ENCODE measurements at places on chromosomes 3 and 15. TPM values are rescaled to one million over a fixed set of nuclear protein-coding genes. Genes with fewer than 3 reads are reported as not detected.

Gene CCDC191
- total RNA-seq: 0.78 TPM

- DNase-seq: no peak
Observed at GRCh38 chr3:186352369-186352768, 9.7 kb downstream of the DGKG start.

DNA sequence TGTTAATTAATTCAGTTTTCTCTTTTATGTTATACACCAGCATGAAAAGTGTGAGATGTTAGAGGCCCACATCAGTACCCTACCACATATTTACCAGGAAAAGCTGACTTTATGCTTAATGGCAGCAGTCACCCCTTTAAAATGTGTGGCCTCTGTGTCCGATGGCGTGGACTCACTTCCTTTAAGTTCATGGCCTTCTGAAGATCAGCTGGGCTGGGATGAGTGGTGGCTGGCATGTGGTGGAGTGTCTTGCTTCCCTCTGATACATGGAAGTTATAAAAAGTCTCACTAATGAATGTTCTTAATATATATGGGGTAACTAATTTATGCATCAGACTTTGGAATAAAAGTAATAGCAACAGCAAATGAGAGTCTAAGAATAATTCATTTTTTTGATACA, 32.1 kb downstream of the PPARG start:
- no peak for DNase-seq

DNA sequence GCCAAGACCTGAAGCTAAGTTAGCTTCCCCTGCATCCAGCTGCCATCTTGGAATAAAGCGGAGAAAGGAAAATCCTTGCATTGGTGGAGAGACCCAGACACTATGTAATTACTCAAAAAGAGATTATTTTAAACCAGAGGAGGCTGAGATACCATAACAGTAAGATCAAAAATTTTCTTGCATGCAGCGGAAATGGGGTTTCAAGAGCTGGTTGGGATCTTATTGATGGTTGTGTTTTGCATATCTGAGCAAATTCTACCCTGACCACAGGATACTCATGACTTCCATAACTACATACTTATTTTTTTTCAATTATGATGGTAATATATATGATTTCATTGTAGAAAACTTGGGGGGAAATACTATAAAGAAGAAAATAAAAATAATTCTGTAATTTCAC, 17.5 kb downstream of the TMEM158 start:
- no peak for DNase-seq

Gene SI
- total RNA-seq: not detected

Gene DLG1
- 48.6 TPM for total RNA-seq

GRCh38 chr15:25803036-25803435, 60.1 kb downstream of the ATP10A start:
- no peak for DNase-seq
